Activated CD8-positive, alpha-beta memory T cell treated with anti-CD3 and anti-CD28 coated beads, Interleukin-2, amount 50 U/mL, for 48 hours (primary cell): ENCODE measurements at places on chromosomes 12 and 14.

GRCh38 chr14:94679106-94679810, 67.1 kb downstream of the SERPINA3 start:
- DNase-seq = no peak

- no peak for DNase-seq
Measured at GRCh38 chr12:49355913-49356312, 9.2 kb downstream of the DNAJC22 start.

GRCh38 chr12:3698218-3698974, 54.5 kb downstream of the CRACR2A start:
- no peak for DNase-seq

DNA sequence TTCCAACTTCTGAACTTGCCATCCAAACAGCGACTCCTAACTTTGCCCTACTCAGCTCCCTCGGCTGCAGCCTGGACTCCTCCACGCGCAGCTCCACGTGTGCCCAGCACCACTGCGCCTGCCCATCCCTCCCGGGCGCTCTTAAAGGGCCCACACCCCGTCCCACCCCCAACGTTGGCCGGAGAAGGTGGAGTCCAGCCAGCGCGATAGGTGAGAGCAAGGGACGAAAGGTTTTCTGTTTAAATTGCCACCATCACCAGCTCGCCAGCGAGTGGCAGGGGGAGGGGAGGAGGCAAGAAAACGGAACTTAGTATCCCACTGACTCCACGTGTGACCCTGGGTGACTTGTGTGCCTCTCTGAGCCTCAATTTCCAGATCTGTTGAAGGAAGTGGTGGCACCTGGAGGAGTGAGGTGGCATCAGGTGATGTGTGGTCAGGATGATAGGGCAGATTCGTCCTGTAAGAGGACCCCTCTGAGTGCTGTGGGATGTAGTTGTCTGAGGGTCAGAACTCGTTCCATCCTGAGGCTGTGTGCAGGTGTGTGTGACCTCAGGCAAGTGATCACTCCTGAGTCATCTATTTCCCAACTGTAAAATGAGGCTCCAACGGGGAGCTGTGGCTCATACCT, 59.7 kb downstream of the TRPV4 start:
- no peak for DNase-seq
